ENCODE measurements at places on chromosomes 6 and 20.

- no peak for DNase-seq
Measured at GRCh38 chr6:91781946-91782345, 1195.1 kb upstream of the MAP3K7 start.

- DNase-seq = no peak
Measured at GRCh38 chr20:61780066-61780465, 285.6 kb downstream of the TAF4 start.

- DNase-seq = no peak
Measured at GRCh38 chr20:63958964-63959698, 2.9 kb upstream of the UCKL1 start.

- no peak for DNase-seq
Measured at GRCh38 chr6:160679402-160679769, 15.3 kb upstream of the LPA start.

GRCh38 chr20:50513169-50514034, 3.2 kb downstream of the PTPN1 start:
- DNase-seq = no peak

GRCh38 chr6:48325701-48326100, 214.7 kb upstream of the PTCHD4 start:
- DNase-seq = no peak

DNA sequence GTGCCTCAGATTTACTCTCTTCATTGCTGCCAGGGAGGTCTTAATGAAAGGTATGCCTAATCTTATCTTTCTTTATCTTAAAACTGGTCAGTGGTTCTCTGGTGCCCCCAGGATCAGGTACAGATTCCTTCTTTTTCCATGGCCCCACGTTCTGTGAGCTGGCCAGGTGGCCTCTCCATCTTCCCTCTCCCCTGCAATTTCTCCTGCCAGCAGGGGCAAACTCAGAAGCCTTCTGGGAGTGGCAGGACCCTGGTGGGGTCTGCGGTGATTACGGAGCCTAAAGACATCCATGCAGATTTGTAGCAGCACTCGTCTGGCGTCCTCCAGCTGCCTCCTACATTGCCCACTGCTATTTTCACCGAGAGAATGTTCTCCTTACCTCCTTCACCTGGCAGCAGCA, 95.8 kb downstream of the CCDC170 start:
- DNase-seq = no peak

DNA sequence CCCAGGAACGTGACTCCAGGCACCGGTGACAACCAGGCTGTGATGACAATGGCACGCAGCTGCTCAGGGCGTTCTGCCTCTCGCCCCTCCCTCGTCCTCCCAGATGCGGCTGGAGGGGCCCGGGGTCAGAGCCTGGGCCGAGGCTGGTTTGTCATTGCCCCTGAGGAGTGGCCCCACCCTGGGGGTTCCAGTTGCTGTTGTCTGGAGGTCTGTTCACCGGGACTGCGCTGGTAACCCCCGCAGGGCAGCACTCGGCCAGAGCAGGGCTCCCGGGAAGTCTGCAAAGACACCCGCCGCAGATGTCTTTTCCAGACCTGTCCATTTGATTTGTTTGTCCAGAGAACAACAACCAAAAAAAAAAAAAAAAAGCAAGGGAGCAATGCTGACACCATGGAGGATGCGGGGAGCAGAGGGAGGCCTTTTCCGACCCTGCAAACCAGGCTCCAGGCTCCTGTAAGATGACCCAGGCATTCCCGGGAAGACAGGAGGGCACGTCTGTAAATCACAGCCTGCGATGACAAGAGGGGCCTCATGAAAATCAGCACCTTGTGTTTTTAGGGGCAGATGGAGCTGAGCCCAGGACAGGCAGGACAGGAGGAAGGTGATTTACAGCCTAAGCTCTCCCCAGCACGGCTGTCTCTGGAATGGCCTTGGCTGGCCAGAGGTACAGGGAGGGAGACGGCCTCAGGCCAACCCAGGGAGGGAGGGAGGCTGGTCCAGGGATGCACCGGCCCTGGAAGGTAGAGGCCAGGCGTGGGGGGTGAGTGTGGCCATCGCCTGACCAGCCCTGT, 189.3 kb downstream of the ERMARD start:
- DNase-seq = no peak

- DNase-seq = no peak
Measured at GRCh38 chr6:112822769-112823168, 475.6 kb downstream of the RFPL4B start.

GRCh38 chr20:51450221-51450712, 92.3 kb downstream of the NFATC2 start:
- DNase-seq = no peak

DNA sequence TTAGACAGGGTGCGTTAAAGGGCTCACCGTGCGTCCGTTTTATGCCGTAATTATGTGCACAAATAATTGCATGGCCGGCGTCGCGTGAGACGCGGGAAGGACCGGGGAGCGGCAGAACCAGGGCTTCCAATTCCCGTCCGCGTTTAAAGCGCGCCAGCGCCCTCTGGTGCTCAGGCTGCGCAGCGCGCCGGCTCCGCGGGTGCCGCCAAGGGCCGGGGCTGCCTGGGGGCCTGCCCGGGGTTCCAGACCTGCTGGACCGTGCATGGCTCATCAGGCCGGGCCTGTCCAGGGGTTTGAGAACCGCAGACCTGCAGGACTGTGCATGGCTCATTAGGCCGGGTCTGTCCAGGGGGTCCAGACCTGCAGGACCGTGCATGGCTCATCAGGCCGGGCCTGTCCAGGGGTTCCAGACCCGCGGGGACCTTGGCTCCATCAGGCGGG, 369.0 kb downstream of the THBS2 start:
- DNase-seq = peak; percentile 36

- no peak for DNase-seq
Measured at GRCh38 chr20:49684335-49684997, 29.2 kb downstream of the B4GALT5 start.

Data from umbilical cord (tissue), 2 donors.